ENCODE measurements at places on chromosomes 1 and 21. TPM values are rescaled to one million over a fixed set of nuclear protein-coding genes. Genes with fewer than 3 reads are reported as not detected.

DNA sequence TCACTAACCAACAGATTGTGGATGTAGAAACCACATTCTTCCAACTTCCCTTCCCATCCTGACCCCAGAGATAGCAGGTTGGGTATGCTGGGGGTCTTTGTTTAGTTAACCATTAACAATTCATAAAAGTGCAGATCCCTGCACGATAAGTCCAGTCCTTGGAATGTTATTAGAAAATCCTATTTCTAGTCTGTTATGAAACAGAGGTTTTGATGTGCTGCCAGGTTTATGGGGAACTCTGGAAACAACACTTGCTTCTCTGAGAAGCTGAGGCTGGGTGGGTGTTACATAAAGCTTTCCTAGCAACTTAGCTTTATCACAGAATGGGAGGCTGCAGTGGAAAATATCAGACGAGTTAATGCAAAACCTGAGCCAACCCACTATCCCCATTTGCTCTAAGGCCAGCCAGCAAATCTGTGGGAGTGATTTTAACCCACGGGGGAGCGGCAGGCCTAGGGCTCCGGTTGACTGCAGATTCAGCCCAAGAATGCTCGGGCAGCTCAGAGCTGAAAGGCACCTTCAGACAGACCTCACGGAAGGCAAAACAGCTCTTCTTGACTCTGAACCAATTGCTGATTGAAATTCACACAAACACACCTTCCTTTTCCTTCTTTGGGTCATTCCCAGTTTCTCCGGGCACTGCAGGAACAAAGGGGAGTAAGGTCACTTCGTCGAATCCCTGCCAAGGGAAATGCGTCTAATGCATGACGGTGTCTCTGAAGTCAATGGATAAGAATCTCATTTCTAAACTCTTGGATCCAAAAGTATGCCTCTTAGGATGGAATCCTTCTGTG is 111.7 kb upstream of the IRF2BP2 start:
- DNase-seq, result no peak

- no peak for DNase-seq
Measured at GRCh38 chr21:43744725-43745124, 25.8 kb downstream of the PDXK start.

GRCh38 chr1:231139125-231139649 is 22.7 kb upstream of the TRIM67 start:
- DNase-seq, result no peak

- no peak for DNase-seq
Measured at GRCh38 chr1:51738681-51739080, 121.8 kb downstream of the OSBPL9 start.

The OR2L8 gene
- not detected for total RNA-seq

DNA sequence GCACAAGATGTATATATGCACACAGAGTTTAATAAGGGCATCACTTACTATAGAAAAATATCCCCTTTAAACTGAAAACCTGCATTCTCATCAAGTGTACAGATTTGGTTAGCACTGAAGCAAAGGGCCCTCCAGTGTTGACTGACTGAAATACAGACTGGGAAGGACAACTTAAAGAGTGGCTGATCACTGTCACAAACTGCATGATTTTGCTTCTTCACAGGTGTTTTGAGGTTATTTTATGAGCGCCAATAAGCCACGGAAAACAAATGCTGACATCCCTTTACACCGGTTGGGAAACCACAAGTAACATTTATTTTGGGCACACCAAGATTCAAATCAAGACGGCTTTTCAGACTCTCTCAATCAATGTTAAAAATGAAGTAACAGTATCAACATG is 30.9 kb upstream of the RAP1GAP start:
- no peak for DNase-seq

DNA sequence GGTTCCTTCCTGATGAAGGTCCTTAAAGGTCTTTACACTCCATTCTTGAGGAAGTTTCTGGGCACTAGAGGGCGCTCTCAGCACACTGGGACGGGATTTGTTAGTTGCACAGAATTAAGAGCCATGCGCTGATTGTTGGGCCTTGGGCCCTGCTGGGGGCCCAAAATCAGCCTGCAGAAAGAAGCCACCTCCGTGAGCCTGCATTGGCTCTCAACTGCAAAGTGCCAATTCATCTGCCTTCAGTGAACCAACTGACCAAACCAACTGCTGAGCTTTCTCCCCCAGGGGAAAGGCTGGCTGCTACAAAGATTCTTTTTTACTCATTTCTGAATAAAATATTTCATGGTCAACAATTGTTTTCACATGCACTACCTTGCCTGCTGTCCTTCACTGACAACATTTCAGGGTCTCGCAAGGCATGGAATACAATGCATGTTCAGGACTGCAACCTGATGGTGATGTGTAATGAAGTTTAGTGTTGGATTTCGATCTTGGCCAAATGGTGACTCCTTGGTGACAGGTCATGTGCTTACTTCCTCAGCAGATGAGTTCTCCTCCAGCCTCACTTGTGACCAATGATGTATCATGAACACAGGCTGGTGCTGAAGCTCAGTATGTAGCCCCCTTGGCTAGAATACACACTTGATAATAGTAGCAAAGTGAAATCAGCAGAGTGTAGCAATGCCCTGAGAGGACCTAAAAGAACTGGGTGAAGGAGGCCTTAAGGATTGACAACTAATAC is 45.7 kb upstream of the PRDX6 start:
- DNase-seq, result peak; percentile 79

DNA sequence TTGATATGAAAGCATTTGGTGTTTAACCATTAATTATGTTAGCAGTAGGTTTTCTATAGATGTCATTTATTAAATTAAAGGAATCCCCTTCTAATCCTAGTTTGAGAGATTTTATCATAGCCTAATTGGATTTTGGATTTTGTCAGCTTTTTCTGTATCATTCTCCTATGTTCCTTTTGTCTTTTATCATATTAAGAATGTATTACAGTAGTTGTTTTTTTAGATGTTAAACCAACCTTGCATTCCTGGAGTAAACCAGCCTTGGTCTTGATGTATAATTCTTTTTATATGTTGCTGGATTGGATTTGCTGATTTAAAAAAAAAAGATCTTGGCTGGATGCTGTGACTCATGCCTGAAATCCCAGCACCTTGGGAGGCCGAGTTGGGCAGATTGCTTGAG is 5.6 kb downstream of the SETDB1 start:
- DNase-seq, result no peak

The VSIG8 gene
- total RNA-seq, result 0.20 TPM

DNA sequence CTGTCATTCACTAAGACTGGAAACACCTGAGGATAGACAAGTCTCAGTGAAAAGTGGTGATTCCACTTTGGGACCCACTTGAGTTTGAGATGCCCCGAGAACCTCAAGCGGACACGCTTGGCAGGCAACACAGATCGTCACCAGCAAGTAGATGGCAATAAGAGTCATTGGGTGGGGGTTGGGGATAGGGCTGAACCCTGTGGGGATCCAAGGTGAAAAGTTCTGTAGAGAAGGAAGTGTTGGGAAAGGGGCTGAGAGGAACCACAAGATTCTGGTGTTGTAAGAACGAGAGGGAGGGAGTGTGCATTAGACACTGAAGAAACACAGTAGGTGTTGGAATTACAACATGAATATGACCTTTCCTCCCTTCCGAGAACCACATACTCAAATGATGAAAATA is 45.4 kb upstream of the TDRD10 start:
- DNase-seq, result no peak

The TENT5C gene
- 13.6 TPM for total RNA-seq

The ZNF683 gene
- total RNA-seq, result not detected

GRCh38 chr1:241849345-241849695 is 1.3 kb downstream of the EXO1 start:
- DNase-seq, result no peak

DNA sequence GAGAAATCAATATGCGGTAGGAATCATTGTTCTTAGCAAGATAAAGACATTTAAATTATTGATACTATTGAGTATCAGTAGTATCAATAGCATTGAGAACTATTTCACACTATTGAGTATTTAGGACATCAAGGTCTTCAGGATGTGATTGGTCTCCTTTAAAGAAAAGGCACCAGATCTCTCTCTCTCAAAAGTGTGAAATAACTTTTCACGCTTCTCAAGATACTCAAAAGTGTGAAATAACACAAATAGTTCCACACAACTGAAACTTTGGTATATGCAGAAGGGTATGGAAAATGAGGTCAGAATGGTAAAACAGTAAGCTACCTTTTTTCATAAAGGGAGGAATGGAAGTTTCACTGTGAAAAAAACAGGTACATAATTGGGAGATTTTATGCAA is 6.7 kb upstream of the PYHIN1 start:
- DNase-seq, result no peak

GRCh38 chr1:18052671-18053070 is 54.9 kb upstream of the IGSF21 start:
- DNase-seq, result no peak

DNA sequence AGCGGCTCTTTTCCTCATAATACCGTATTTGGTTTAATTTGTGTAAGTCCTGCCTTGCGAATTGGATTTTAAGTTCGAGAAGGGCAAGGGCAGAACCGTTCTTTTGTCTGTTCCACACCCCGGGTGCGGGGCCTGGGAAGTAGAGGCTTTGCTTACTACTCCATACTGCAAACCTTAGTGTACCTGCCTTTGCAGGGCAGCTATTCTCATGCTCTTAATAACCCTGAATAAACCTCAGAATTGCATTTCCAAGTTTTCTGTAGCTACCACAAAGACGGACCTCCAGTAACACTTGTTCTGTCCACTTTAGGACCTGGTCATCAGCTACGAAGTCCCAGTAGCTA is 657 bp upstream of the HNRNPU start:
- no peak for DNase-seq

- DNase-seq, result no peak
Measured at GRCh38 chr1:94739521-94740061, 80.6 kb upstream of the SLC44A3 start.

The YIPF1 gene
- 37.3 TPM for total RNA-seq

- no peak for DNase-seq
Measured at GRCh38 chr1:9453779-9454418, 85.4 kb upstream of the SLC25A33 start.

DNA sequence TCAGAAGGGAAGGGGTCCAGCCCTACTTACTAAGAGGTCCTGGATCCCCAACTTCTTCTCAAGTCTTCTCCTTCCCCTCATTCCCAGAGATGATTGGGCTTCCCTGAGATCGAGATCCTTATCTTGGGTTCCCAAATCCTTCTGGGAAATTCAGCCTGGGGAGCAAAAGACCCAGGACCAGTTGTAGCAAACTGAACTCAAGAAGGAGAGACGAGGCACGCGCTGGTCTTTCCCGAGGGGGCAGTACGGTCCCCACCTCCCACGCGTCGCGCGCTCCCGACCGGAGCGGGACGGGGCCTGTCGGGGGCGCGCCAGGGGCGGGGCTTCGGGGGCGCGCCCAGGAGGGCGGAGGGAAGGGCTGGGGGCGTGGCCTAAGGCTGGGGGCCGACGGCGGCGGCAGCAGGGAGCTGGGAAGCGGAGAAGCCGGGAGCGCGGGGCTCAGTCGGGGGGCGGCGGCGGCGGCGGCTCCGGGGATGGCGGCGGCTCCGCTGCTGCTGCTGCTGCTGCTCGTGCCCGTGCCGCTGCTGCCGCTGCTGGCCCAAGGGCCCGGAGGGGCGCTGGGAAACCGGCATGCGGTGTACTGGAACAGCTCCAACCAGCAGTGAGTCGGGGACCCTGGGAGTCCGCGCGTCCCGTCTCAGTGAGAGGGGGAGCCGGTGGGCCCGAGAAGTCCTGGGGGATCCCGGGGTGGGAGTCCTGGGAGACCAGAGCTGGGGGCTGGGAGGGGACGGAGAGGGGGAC is at the start of gene EFNA3:
Gene EFNA3 (plus strand): TSS at position 369 of the 741 bp plus-strand sequence. CDS start 105 bp downstream, at position 474.
- no peak for DNase-seq

GRCh38 chr1:204065174-204065985 is 7.5 kb upstream of the SOX13 start:
- no peak for DNase-seq

- no peak for DNase-seq
Measured at GRCh38 chr1:3036447-3037280, 15.4 kb downstream of the ACTRT2 start.

- no peak for DNase-seq
Measured at GRCh38 chr1:22673486-22674409, 20.7 kb downstream of the C1QB start.

- no peak for DNase-seq
Measured at GRCh38 chr1:186179231-186179630, 195.8 kb downstream of the TPR start.

The CDC42BPA gene
- total RNA-seq, result 35.3 TPM

The DIP2A gene
- 70.2 TPM for total RNA-seq

The STPG1 gene
- 16.7 TPM for total RNA-seq

GRCh38 chr1:76074321-76075187 is at the start of gene ST6GALNAC3:
TSS of gene ST6GALNAC3 (plus strand) at chr1:76074746.
- peak; percentile 67 for DNase-seq

The SPATA46 gene
- total RNA-seq, result not detected

GRCh38 chr1:206930210-206930798 is 8.6 kb upstream of the FCMR start:
- DNase-seq, result no peak

DNA sequence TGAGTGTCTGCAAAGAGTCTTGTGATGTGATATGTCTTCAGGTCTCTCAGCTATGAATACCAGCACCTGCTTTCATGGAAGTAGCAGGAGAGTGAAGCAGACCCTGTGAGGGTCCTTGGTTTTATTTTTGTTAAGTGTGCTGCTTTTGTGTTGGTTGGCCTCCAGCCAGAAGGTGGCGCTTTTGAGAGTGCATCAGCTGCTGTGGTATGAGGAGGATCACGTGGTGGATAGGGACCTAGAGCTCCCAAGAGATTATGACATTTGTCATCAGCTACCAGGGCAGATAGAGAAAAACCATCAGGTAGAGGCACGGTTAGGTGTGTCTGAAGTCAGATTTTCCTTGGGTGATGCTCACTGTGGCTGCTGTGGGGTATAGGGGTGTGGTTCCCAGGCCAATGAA is 1232.1 kb downstream of the MRPL39 start:
- DNase-seq, result no peak

- no peak for DNase-seq
Measured at GRCh38 chr1:7022058-7022457, 236.8 kb downstream of the CAMTA1 start.

The PROK1 gene
- not detected for total RNA-seq

DNA sequence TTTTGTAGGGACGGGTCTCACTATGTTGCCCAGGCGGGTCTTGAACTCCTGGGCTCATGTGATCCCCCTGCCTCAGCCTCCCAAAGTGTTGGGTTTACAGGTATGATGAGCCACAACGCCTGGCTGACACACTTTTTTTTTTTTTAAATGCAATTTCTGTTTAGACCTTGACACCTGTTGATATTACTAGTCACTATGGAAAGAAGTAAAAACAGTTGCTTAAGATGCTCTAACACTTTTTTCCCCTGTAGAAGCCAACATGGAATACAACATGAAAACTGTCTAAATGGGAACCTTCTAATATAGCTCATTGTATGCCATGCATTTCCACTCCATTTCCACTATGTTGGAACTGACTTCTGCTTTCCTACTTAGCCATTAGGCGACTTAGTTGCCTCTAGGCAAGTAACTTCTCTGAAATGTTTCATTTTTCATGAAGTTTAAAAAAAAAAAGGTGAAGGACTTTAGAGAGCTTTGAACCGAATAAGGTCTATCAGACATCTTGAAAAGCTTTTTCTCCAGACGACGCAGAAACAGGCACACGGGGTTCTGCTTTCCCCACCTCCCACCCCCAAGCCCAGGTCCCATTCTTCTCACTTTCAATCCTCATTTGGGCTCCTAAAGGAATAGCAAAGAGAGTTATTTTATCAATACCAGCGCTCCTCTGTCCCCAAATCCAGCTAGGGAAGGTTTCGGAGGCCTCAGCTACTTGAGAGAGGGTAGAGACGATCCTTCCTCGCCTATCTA is 648 bp upstream of the DR1 start:
- no peak for DNase-seq
